ENCODE measurements at places on chromosomes 3 and 15. TPM values are rescaled to one million over a fixed set of nuclear protein-coding genes. Genes with fewer than 3 reads are reported as not detected.

DNA sequence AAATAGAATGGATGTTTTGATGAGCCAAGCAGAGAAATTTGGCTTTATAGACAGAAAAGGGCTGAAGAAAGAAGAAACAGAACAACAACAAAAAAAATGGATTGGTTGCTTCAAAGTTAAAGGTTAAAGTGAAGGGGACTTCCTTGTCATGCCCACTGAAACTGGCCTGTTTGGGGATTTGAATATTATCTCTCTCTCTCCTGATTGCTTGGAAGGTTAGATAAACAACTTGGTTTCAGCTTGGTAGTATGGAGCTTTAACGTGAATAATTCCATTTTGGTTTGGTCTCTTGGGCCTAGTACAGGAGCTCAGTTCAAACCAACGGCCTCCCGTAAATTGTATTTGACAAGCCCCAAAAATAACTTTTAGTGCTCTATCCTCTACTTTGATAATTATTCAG, 70.8 kb upstream of the MBNL1 start:
- DNase-seq, result no peak

ZWILCH gene
- 29.5 TPM for total RNA-seq

DNA sequence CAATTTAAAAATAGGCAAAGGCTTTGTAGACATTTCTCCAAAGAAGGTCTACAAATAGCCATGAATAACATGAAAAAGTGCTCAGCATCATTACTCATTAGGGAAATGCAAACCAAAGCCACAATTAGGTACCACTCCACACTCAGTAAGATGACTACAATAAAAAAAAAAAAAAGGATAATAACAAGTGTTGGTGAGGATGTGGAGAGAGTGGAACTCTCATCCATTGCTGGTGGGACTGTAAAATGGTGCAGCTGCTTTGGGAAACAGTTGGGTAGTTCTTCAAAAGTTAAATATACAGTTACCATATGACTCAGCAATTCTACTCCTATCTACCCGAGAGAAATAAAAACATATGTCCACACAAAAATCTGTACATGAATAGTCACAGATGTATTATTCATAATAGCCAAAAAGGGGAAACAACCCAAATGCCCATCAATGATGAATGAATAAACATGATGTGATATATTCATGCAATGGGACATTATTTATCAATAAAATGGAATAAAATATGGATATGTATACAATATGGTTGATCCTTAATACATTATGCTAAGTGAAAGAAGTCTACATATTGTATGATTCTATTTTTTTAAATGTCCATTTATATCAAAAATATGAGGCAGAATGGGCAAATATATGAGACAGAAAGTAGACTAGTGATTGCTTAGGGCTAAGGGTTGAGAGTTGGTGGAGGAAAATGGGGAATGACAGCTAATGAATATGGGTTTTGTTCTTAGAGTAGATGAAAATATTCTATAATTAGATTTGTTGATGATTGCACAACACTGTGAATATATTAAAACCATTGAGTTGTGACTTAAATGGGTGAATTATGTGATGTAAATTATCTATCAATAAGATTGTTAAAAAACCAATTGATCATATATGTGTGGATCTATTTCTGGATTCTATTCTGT, 66.1 kb upstream of the SMAD3 start:
- DNase-seq, result no peak

DNA sequence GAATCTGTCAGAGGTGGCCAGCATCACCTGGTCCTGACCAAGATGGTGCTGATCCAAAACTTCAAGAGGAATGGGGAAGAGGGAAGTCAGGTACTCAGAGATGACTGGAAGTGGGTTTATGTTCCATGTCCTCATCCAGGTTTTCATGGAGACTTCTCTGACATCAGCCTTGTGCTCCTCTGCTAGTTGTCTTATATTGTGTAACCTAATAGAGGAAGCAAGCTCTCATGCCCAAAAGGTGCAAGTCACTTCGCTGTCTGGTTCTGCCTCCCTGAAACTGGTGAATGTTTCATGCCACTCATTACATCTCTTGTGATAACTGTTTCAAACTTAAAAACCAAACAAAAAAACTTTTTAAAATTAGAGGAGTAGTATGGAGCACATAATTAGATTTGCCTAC, 127.2 kb upstream of the MANF start:
- no peak for DNase-seq

NR1I2 gene
- total RNA-seq, result not detected

FGF7 gene
- 15.5 TPM for total RNA-seq

SNX4 gene
- 21.1 TPM for total RNA-seq

LNP1 gene
- total RNA-seq, result 1.9 TPM

SI gene
- not detected for total RNA-seq
